Esophagus squamous epithelium (tissue), 5 donors: ENCODE measurements at places on chromosomes 7 and 10.

- DNase-seq = no peak
These were observed 100.8 kb downstream of the C10orf90 start for GRCh38 chr10:126569513-126570244.

DNA sequence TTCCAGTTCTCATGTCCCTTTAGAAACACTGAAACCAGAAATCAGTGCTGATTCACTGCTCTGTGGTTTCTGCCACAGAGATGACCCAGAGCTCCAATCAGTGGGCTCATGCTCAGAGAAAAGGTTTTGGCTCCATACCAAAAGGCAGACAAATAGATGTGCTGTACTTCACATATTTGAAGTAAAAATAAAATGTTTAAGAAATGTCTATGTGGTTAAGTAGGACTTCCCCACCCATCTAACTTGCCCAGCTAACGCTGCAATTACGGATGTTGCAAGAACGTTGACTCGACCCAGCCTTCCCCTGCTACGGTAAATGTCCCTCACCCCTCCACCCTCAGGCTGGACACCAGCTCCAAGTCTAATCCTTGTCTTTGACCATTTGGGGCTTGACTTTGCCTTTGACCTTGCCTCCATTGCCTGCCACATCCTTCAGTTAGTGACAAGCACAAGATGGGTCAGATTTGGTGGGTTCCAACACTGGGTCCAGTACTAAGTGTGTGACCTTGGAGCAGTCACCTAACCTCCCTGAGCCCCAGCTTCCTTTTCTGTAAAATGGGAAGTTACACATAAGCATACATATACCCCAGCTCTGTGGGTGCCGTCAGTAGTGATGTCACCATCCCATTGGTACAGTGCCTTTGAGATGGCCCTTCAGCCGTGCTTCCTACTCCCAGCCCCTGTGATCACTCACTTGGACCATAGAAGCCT, 95.8 kb downstream of the CHST15 start:
- DNase-seq = peak; percentile 26

- no peak for DNase-seq
These were observed 226.3 kb upstream of the NPVF start for GRCh38 chr7:25454562-25455041.

DNA sequence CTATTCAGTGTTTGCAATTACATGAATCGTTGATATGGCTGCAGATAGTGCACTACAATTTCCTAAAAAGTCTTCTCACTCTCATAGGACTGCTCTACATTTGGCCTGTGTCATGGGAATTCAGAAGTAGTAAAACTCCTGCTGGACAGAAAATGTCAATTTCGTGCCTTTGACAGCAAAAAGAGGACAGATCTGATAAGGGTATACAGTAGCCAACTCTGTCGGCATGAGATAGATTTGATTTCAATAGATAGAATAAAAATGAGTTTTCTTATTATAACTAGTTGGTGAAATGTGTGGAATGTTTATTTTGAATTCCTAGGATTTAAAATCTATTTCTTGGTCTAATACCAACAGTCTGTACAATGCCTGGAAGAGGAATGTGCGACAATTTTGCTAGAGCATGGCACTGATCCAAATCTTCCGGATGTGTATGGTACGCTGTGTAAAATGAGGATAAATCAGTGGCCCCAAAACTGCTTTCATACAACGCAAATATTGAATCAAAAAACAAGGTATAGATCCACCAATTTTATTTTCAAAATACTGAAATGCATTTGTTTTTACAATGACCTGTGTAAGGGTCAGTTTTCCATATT, 133.5 kb upstream of the CDK13 start:
- DNase-seq = no peak

- no peak for DNase-seq
These were observed 37.4 kb upstream of the CALD1 start for GRCh38 chr7:134741907-134742635.

GRCh38 chr7:126535176-126535575, 717.6 kb downstream of the GRM8 start:
- DNase-seq = no peak

DNA sequence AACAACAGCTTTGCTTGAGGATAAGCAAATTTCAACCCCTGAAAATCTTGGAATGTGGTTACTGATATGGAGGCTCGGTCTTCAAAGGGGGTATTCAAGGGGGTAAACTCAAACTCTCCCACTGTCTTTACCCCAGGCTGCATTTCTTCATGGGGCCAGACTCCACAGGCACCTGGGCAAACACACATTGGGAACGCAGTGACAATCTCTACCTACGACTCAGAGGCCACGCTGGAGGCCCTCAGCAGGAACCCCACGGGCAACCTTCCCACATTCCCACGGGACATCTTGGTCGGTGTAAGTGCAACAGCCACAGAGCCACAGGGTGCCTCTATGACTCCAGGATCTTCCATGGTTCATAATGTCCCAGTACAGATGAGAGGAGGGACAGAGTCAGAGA, 2.2 kb upstream of the INSIG1 start:
- DNase-seq = no peak

GRCh38 chr7:23467806-23468525, 2.3 kb downstream of the IGF2BP3 start:
- no peak for DNase-seq

- no peak for DNase-seq
These were observed 17.2 kb downstream of the HERPUD2 start for GRCh38 chr7:35677582-35678356.

- no peak for DNase-seq
These were observed 734.5 kb upstream of the LRRN3 start for GRCh38 chr7:110356438-110356837.

GRCh38 chr7:102281785-102282184, 4.9 kb upstream of the SH2B2 start:
- DNase-seq = no peak

GRCh38 chr10:112716924-112717413, 233.1 kb upstream of the TCF7L2 start:
- DNase-seq = no peak

- DNase-seq = no peak
These were observed 148.8 kb downstream of the FAM107B start for GRCh38 chr10:14625765-14626525.
